ENCODE measurements at places on chromosomes 7 and 10.

- no peak for DNase-seq
These were observed 5.6 kb upstream of the PKD1L1 start for GRCh38 chr7:47953822-47954221.

DNA sequence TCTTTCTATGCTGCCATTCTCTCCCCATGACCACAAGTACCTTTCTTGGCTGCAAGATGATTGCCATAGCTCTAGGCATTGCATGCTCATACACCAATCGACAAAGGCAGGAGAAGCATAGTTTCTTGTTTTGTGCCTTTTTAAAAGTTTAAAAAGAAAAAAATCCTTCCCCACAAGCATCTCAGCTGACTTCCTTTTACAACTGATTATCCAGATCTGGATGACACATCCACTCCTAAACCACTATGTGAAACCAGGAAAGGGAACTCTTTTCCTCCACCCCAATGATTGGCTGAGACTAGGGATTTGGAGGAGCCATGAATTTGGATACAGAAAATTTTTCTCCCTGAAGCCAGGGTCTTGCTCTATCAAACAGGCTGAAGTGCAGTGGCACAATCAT, 14.5 kb upstream of the LRRC4 start:
- no peak for DNase-seq

- DNase-seq: no peak
These were observed 734 bp downstream of the CHST3 start for GRCh38 chr10:71964743-71965515.

GRCh38 chr7:110156511-110156910, 934.4 kb upstream of the LRRN3 start:
- DNase-seq: no peak

- no peak for DNase-seq
These were observed 8.7 kb downstream of the ESYT2 start for GRCh38 chr7:158820656-158821055.

DNA sequence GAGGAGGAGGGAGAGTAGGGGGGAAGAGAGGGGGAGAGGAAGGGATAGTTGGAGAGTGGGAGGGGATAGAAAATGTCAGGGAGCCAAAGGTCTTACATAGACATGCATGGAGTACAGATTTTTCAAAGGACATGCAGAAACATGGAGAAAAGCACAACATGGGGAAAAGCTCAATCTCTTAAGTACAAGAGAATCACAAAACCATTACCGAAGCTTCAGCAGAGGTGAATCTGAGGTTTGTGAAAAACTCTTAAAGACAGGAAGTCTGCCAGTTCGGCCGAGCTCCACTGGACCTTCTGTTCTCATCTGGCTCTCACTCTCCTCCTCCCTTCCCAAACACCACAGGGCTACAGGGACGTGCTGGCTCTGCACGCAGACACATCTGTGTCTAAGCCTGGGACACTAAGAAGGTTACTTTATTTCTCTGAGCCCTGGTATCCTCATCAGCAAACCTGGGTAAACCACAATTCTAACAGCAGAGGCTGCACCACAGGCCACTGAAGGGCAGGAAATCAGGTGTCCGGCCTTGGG, 133.9 kb downstream of the COBL start:
- no peak for DNase-seq

- no peak for DNase-seq
These were observed 100.8 kb downstream of the NRP1 start for GRCh38 chr10:33233635-33234034.

GRCh38 chr7:73851410-73852338, 9.3 kb upstream of the TMEM270 start:
- DNase-seq: no peak

DNA sequence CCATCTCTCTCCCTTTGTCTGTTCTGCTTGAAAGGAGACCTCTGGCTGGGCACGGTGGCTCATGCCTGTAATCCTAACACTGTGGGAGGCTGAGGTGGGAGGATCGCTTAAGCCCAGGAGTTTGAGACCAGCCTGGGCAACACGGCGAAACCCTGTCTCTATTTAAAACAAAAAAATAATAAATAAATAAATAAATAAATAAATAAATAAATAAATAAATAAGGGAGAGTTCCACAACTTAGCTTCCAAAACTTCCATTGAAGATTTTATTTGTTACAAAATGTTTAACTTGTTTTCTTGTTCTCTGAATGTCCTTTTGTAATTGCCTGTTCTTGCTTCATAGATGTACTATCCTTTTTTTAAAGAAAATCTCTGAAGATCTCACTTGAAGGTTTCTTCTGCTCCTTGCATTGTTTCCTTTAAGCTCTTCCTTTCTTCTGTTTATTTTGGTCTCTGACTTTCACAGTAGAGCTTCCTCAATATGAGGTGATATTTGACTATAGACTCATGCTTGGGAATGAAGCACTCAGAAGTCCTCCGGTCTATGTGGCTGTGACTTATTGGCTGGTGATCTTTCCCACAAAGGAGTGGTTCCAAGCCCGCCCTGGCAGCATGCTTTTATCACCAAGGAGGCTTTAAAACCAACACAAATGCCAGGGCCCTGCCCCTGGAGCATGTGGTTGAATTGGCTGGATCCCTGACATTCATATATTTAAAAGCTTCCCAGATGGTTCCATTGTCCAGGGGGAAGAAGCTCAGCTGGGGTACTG, 18.1 kb upstream of the NPTX2 start:
- no peak for DNase-seq

DNA sequence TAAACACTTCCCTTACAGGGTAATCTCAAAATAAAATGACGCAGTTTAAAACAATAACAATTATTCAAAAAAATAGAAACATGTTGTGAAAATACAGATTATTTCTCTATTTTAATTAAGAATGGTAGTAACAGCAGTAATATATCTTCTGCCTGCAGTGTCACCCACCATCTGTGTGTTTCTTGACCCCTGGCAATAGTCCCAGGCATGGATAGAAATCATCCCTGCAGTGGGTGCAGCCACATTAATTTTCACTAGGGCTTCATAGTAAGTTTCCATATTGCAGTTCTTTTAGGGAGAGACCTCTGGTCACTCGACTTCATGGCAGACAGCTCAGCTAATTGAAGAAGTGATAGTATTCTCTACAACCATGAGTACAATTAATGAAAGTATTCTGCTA, 470.1 kb upstream of the TEX47 start:
- no peak for DNase-seq

DNA sequence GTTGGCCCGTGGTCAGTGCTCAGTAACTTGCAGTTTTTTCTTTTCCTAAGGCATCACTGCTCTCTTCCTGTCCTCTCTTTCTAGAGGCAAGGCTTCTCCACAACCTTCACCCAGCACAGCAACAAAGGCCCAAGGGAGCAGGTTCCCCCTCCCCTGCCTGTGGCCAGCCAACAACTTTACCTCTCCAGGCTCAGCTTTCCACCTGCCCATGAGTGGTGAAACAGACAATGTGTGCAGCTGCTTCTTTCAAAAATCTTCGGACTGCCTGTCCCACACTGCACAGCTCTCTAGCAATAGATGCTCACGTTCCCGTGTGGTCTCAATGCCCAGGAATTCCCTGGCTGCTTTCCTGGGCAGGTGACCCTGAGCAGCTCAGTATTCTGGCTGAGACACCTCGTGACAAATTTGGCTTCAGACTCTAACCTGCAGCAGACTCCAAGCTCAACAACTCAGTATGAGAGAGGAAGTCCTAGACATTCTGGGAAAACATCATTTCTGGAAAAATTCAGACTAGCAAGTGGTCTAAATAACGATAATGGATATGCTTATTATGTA, 28.9 kb upstream of the TMEM72 start:
- DNase-seq: no peak

GRCh38 chr7:77565917-77566316, 28.8 kb downstream of the PTPN12 start:
- DNase-seq: no peak

DNA sequence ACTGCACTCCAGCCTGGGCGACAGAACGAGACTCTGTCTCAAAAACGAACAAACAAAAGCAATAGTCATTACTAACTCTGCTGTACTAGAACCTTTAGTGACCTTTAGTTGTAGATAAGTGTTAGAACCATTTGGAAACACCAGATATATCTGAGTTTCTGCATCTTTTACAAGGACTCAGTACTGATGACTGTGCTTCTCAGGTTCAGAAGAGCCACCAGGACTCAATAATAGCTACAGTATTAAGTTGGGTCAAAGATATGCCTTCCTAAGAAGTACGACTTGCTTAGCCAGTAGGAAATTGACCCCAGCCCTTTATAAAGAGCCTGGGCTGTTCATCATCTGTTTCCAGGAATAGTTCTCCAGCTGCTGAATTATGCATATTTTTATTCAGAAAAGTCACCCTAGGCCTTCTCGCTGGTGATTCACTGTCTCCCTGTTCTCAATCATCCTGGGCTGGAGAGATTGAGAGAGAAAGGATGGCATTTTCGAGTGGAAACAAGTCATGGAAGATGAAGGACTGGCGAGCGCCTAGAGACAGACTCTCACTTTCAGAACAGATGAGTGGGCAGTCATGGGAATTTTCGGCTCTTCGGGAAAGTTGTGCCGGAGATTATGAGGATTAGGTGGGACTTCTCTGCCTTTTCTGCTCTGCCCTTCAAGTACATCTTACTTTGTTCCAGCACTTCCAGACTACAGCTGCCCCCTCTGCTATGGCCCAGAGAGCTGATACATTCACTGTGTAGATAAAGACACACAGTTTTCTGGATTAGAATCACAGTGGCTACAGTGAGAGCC, 316.1 kb downstream of the CCDC3 start:
- DNase-seq: no peak

DNA sequence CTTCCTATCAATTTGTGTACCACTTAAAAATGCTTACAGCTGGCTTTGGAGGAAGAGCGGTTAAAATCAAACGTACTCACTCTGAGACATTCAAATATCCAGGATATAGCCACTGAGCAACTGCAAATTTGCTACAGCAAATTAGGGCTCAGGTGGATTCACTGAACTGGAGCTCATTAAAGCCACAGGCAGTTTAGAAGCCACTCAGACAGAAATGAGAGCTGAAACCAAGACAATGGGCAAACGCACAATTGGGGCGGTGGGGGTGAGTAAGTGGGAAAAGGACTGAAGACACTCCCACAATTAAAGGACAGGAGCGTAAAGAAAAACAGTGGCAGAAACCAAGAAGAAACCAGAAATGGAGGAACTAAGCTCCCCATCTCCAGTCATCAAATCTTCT, 20.5 kb downstream of the MPP7 start:
- no peak for DNase-seq

- no peak for DNase-seq
These were observed 109.8 kb upstream of the FAM180A start for GRCh38 chr7:135858379-135858778.

- no peak for DNase-seq
These were observed 11.5 kb downstream of the RBM17 start for GRCh38 chr10:6100370-6100769.

GRCh38 chr10:10968257-10968588, 49.4 kb upstream of the CELF2 start:
- no peak for DNase-seq

DNA sequence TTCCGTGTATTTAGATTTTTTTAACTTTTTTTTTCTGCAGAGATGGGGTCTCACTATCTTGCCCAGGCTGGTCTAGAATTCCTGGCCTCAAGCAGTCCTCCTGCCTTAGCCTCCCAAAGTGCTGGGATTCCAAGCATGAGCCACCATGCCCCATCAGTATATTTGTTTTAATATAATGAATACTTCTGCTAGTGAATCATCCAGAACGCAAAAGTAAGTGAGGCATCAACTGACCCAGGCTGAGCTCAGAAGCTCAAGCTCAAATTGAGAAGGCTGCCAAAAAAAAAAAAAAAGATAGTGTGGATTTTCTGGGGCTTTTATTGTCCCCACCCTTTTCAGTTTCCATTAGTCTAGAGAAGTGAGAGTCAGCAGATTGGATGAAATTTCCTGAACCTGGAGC, 39.0 kb upstream of the TECTB start:
- no peak for DNase-seq

GRCh38 chr7:97844036-97844435, 28.2 kb downstream of the ASNS start:
- DNase-seq: no peak

DNA sequence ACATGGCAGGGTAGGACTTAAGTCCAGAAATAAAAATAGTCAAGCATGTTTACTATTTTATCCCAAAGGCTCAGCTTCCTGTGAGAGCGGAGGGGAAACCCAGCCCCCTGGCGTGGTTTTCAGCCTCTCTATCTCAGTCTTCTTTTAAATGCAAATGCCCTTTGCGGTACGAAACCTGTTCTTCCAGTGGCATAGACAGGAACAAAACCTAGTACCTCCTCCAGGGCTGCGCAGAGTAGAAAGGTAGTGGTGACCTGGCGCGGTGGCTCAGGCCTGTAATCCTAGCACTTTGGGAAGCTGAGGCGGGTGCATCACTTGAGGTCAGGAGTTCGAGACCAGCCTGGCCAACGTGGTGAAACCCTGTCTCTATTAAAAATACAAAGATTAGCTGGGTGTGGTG, 181.3 kb upstream of the FOXK1 start:
- no peak for DNase-seq

DNA sequence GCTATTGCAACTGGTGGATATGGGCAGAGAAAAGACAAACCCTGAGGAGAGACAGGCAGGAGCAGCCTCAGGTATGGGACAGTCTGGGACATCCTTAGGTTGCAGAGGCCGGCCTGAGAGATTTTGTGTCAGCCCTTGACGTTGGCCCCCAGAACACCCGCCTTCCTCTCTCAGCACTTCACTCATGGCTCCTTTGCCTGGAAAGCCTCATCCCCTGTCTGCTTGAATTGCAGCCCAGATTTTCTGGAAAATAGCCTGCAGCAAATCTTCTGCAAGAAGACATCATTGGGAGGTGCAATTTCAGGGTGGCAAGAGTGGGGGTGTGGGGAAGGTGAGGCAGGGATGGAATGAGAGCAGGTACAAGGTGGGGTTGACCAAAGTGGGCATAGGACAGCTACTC, 2.2 kb upstream of the FRMD4A start:
- DNase-seq: no peak

DNA sequence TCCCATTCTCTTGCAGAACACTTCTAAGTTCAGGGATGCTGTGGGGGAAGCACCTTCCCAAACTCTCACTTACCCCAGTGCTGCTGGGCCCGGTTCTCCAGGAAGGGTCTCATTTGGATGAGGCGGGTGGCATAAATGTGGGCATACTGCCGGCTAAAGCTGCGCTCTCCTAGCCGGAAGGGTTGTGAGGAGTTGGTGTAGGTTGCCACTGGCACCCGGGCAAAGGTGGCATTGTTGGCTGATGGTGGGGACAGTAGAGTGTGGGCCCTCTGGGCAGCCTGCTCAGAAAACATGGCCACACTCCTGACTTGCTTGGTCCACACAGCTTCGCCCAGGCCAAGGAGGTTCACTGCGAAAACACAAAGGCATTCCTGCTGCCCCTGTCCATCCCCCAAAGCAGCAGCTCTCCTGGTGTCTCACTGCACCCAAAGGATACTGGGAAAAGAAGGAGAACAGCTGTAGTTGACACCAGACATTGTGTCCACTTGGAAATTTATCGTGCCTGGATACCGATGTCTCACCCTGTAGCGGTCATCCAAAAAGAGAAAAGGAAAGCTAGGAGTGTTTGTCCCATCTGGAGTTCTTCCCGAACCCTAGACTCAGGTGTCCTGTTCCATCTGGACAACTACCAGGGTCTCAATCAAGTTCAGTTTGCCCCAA, 1.5 kb downstream of the POLD2 start:
- no peak for DNase-seq

- no peak for DNase-seq
These were observed 172.3 kb downstream of the WDR37 start for GRCh38 chr10:1228467-1228975.

Measured in anterior cingulate cortex (tissue), 58 donors.